Stimulated activated CD4-positive, alpha-beta T cell treated with anti-CD3 and anti-CD28 coated beads, Interleukin-4, amount 100 ng/mL, for 48 hours (primary cell): ENCODE measurements at places on chromosomes 4 and X.

- DNase-seq, result no peak
Measured at GRCh38 chr4:181688432-181688831, 554.8 kb upstream of the TENM3 start.

GRCh38 chr4:17324386-17324830 is 187.5 kb downstream of the QDPR start:
- DNase-seq, result peak; percentile 23

GRCh38 chr4:29199485-29199884 is 1520.7 kb upstream of the PCDH7 start:
- DNase-seq, result no peak

DNA sequence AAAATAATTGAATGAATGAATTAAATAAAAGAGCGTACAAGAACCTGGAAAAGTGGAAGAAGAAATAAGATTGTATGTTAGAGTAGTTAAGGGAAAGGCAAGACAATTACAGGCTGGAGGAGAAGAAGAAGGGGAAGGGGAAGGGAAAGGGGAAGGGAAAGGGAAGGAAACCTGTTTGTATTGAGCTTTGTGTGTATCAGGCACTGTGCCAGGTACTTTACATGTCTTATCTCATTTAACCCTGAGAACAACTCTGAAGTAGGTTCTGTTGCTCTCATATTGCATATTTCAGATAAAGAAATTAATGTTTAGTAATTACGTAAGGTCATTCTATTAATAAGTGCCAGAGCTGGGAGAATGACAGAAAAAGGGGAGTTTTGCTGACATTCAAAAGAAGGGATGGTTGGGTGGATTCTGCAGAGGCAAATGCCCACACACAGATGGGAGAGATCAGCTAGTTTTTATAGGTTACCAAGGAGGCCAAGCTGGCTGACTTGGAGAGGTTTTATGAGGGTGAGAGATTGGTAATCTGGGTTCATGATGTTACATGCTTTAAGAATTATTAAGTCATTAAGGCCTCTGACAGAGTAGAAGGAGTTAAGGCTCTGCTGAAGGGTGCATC is 92.3 kb upstream of the LCORL start:
- no peak for DNase-seq

- no peak for DNase-seq
Measured at GRCh38 chrX:97452283-97452682, 568.6 kb downstream of the RPA4 start.
